Astrocyte of the cerebellum (primary cell): ENCODE measurements at places on chromosomes 4 and X.

DNA sequence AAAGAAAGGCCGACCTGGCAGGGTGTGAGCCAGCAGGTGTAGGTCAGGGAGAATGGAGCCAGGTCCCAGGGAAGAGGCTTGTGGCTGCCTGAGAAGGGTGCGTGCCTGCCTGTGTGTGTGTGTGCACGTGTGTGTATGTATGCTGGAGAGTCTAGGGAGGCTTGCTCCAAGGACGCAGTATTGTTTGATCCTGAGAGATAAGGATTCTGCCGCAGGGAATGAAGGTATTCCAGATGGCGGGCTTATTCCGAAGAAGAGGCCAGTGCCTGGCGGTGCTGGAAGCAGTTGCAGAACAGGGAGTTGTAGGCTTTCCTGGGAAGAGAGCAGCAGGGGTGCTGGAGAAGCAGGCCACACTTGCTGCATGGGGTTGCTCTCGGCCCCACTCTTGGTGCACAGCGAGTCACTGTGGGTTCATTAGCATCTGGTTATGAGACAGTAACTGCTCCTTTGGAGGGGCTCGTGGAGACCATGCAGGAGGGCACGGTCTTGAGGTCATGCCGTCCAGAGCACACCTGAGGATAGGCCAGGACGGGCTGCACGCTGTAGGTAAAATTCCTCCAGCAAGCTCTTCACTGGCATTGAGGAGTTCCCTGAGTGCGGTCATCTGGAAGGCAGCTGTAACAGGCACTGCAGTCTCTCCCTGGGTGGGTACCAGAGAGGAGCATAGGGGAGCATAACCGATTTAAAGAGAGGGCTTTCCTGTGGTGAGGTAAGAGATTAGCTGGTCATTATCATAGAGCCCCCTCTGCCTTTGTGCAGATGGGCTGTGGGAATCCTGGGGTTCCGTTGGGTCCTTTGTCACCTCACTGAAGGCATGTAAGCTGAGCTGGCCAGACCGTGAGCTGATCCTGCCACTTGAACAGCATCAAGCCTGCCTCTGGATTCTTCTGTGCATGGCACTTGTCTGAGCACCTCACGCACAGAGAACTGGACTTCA, 29.9 kb upstream of the MSANTD1 start:
- DNase-seq = no peak

DNA sequence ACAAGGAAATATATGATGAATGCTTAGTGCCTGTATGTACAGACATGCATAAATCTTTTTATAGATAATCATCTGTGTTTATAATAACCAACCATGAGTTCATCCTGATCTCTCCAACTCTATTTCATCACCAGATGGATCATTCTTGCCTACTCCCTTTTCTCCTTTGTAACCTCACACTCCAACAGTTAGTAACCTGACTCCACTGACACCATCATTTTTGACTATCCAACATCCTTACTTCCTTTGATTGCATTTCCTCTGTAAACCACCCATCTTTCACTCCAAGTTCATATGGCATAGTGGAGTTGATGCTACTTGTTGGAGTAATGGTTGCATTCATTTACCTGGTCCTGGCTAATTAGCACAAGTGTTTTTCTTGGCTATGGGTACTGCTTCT, 170.6 kb downstream of the ZNF330 start:
- DNase-seq = no peak

DNA sequence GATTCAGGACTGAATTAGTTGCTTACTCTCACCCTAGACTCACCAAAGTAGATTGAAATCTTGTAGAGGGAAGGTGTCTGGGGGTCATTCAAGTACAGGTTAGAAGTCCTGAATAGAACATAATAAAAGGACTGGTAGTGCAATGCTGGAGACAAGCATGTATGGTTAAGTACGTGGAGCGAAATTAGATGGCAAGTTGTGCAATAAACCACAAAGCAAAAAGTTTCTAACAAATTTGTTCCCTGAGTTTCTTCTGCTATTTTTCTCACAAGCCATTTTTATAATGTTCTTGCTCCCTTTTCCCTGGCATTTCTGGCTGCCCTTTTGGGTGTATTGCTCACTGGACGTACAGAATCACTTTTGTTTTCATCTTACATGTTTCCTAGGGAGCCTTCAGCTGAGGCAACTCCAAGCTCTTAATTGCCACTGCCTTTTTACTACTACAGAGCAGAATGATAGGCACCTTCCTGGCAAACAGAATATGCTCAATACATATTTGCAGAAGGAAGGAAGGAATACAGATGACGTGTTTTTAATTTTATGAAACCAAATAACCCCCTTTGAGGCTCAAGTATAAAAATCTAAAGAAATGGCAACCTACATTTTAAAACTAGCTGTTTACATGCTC, 23.4 kb downstream of the LANCL3 start:
- no peak for DNase-seq

DNA sequence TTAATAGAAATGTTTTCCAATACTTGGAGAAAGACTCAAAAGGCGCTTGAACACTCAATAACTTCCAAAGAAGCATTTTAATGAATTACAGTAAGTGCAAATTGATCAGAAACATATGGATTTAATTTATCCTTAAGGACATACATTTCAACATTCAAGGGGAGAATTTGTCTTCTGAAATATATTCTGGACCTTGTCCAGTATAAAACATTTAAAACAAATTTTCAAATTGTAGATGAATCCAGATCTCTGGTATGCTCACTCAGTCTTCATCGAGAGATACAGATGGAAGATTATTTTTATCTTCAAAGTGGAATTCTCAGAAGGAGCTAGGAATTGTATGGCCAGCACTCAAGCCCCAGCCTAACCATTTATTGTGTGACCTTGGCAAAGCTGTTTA, 310.4 kb downstream of the ZNF674 start:
- DNase-seq = no peak

DNA sequence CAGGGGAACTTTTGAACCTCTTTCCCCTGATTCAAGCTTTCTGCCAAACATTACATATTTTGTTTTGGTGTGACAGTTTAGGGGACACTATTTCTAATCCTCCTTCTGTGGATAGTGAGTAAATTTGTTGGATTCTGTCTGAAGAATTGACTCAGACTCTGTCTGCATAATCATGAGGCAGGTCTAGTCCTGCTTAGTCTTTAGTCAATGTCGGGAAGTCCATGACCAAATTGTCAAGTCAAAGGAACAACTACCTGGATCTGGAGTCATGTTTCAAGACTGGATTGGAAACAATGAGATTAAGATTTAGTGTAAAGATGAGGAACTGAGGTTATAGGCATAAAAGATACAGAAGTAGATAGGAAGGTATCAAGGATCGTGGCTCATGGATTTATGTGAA, 100.9 kb downstream of the MAGEB17 start:
- no peak for DNase-seq

- DNase-seq = no peak
These were observed 34.0 kb downstream of the BMP2K start for GRCh38 chr4:78809928-78810835.

DNA sequence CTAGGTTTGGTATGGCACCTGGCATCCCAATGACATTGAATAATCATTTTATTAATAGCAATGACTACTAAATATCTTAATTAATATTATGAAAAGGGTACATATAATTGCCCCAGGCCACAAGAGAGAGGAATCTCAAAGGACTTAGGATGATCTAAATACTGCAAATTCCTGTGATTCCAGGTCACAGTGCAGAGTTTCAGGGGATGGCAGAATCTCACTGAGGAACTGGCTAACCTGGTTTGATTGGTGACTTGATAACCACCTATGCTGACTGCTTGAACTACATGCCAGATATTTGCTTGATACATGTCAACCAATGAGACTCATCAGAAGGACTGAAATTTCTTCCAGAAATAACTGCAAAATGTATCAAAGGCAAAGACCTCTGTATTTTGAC, 37.2 kb downstream of the BTC start:
- no peak for DNase-seq

- DNase-seq = no peak
These were observed 81.4 kb downstream of the SH3RF1 start for GRCh38 chr4:169189372-169189771.

- no peak for DNase-seq
These were observed 4.9 kb upstream of the TXK start for GRCh38 chr4:48138936-48139335.

DNA sequence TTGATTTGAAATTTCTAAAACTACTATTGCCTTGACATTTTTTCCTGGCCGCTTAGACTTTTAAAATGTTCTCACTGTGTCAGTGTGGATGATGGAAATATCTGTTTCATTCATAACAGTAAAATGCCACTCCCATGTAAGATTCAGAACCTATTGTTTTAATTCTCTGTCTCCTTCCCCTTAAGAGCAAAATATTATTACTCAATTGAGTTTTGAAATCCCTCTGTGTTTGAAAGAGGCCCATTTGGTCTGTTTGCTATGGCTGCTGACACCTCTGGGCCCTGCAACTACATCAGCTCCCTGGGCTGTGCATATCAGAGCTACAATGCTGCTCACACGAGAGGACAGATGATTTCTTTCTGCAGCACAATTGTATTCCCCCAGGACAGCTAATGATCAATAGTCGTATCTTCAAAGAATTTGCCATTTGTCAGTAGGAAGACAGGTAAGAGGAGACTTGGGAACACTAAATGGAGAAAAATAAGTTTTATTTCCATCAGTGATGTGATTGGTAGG, 388.0 kb upstream of the GALNT7 start:
- DNase-seq = no peak

- DNase-seq = no peak
These were observed 8.6 kb upstream of the FGF5 start for GRCh38 chr4:80257851-80258250.

DNA sequence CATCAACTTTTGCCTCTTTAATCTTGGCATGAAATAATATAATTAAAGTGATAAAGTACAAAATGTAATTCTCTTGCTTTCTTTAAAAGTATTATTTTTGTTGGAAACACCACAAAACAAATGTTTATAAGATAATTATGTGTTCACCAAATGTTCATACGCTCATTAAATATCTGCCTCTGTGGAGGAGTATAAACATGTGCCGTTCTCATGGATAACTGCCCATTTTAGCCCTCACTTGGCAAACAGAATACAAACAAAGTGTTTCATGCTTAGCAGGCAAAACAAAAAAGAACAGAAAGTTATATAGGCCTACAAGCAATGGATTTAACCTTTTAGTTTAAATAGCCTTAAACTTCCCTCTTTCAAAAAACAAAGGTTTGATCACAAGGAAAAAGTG, 800.5 kb upstream of the DIAPH2 start:
- peak; percentile 18 for DNase-seq

GRCh38 chr4:116796022-116796421, 289.4 kb downstream of the TRAM1L1 start:
- DNase-seq = no peak

GRCh38 chr4:41512136-41512535, 25.8 kb upstream of the LIMCH1 start:
- DNase-seq = no peak

- DNase-seq = no peak
These were observed 42.3 kb downstream of the GABRB1 start for GRCh38 chr4:47073647-47074046.

DNA sequence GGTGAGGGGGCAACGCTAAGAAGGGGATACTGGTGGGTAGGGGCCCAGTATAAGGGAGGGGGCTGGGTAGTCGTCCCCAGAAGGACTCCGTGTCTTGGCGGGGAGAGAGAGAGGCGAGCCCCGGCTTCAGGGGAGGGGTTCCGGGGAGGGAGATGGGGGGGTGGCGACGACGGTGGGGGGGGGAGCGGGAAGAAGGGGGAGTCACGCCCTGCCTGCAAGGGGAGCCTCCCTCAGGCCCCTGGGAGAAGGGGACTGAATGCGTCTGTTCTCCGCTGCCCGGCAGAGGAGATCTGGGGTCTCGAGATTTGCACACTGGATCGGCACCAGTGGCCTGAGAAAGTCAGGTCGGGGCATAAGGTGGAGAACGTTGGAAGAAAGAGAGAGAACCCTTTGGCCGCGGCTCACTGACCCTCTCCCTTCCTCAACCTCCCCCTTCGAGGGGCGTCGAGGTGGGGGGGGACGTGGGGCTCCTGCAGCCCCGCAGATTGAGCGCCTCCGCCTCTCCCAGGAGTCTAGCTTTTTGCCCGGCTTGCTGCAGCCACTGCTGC, 609 bp upstream of the BCORL1 start:
- no peak for DNase-seq

- peak; percentile 12 for DNase-seq
These were observed 1513.2 kb downstream of the ARAP2 start for GRCh38 chr4:34731070-34731469.

DNA sequence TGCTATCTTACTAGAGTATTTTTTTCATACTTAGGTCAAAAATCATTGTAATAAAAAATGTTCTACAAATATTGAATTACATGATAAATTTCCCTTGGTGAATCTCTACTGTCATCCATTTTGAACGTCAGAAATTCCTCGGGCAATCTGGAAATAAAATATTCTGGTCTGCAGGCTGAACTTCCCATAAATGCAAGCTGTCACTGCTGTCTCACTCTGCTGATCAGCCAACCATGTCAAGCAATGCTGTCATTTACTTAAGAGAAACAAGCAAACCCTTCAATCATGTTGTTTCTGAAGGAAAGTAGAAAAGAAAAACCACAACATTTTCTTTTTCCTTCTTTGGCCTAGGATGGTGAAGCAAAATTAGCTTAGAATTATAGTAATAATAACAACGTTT, 514.2 kb upstream of the GALNT7 start:
- DNase-seq = no peak

- DNase-seq = no peak
These were observed 440.0 kb upstream of the IGFBP7 start for GRCh38 chr4:57550198-57550597.

GRCh38 chr4:10983268-10983667, 298.7 kb upstream of the CLNK start:
- no peak for DNase-seq

- DNase-seq = no peak
These were observed 38.6 kb downstream of the LNX1 start for GRCh38 chr4:53552711-53553110.
